Psoas muscle (tissue), 8 donors: ENCODE measurements at places on chromosomes 1 and 21. TPM values are rescaled to one million over a fixed set of nuclear protein-coding genes. Genes with fewer than 3 reads are reported as not detected.

MRPL55 gene
- 37.2 TPM for total RNA-seq

TCP10L gene
- total RNA-seq: 1.0 TPM

KCNJ6 gene
- not detected for total RNA-seq

MYOM3 gene
- 332 TPM for total RNA-seq

VPS72 gene
- 112 TPM for total RNA-seq

PTPRF gene
- 2.7 TPM for total RNA-seq

FGR gene
- total RNA-seq: 2.8 TPM

ITGB2 gene
- total RNA-seq: 8.3 TPM

LCE2B gene
- not detected for total RNA-seq

HES2 gene
- not detected for total RNA-seq

REG4 gene
- not detected for total RNA-seq

BEST4 gene
- total RNA-seq: not detected

RPE65 gene
- not detected for total RNA-seq

ARHGAP30 gene
- total RNA-seq: 3.3 TPM

LRRC38 gene
- 26.8 TPM for total RNA-seq

CENPF gene
- total RNA-seq: 0.57 TPM

CDK18 gene
- 7.0 TPM for total RNA-seq

HMCN1 gene
- 2.1 TPM for total RNA-seq

FCRL4 gene
- not detected for total RNA-seq

C1orf116 gene
- 1.4 TPM for total RNA-seq

HTR6 gene
- total RNA-seq: not detected

EVA1C gene
- 10.7 TPM for total RNA-seq

KCNK2 gene
- total RNA-seq: 0.91 TPM

JAM2 gene
- total RNA-seq: 17.1 TPM

PADI3 gene
- not detected for total RNA-seq

GLMN gene
- total RNA-seq: 5.5 TPM

NTPCR gene
- total RNA-seq: 37.2 TPM

LRRC39 gene
- total RNA-seq: 92.5 TPM

WNT4 gene
- 5.6 TPM for total RNA-seq

RAB42 gene
- total RNA-seq: 1.3 TPM

CIART gene
- total RNA-seq: 6.2 TPM

KCNE2 gene
- 0.44 TPM for total RNA-seq

DCST1 gene
- 0.34 TPM for total RNA-seq

SERTAD4 gene
- 0.25 TPM for total RNA-seq

ESRRG gene
- 26.3 TPM for total RNA-seq

ATP5PO gene
- total RNA-seq: 473 TPM
